ENCODE measurements at places on chromosomes 6 and 20.
A peak's percentile ranks its signal among the peaks of the same experiment; 100 is the strongest.

DNA sequence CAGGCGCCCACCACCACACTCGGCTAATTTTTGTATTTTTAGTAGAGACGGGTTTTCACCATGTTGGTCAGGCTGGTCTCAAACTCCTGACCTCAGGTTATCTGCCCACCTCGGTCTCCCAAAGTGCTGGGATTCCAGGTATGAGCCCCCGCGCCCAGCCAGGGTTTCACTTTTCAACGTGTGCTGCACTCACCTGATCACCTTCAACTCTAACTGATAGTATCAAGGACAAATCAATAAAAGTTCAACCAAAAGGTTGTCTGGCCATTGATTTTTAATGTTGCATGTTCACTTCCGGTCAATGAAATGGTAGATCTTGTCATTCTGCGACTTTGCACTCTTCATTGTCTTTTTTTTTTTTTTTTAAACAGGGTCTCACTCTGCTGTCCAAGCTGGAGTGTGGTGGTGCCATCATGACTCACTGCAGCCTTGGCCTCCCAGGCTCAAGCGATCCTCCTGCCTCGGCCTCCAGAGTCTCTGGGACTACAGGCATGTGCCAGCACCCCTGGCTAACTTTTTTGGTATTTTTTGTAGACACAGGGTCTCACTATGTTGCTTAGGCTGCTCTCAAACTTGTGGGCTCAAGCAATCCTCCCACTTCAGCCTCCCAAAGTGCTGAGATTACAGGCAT is 37.3 kb downstream of the ZNF217 start:
- no peak for DNase-seq

- DNase-seq: no peak
These were observed 24.5 kb downstream of the CHMP4B start for GRCh38 chr20:33835615-33836172.

GRCh38 chr20:19317237-19318069 is 105.0 kb downstream of the SLC24A3 start:
- DNase-seq: peak; percentile 33

- DNase-seq: no peak
These were observed 386.0 kb downstream of the SMOC2 start for GRCh38 chr6:168826726-168827585.

- no peak for DNase-seq
These were observed 40.6 kb upstream of the PTPRK start for GRCh38 chr6:128560966-128561365.

GRCh38 chr6:138331444-138331843 is 46.3 kb upstream of the SMIM28 start:
- no peak for DNase-seq

DNA sequence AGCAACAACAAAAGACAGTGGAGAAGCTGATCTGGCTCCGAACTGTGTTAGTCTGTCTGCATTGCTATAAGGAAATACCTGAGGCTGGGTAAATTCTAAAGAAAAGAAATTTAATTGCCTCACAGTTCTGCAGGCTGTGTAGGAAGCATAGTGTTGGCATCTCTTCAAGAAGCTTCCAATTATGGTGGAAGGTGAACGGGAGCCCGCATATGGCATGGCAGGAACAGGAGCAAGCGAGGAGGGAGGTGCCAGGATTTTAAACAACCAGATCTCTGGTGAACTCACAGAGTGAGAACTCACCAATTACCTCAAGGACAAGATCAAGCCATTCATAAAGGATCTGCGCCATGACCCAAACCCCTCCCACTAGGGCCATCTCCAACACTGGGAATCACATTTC is 293.5 kb downstream of the SMOC2 start:
- no peak for DNase-seq

GRCh38 chr6:36755435-36756348 is 58.1 kb downstream of the RAB44 start:
- DNase-seq: peak; percentile 89

GRCh38 chr20:49320460-49320859 is 42.6 kb upstream of the ZNFX1 start:
- DNase-seq: peak; percentile 58

GRCh38 chr20:42792052-42792451 is 397.7 kb downstream of the PTPRT start:
- DNase-seq: no peak

DNA sequence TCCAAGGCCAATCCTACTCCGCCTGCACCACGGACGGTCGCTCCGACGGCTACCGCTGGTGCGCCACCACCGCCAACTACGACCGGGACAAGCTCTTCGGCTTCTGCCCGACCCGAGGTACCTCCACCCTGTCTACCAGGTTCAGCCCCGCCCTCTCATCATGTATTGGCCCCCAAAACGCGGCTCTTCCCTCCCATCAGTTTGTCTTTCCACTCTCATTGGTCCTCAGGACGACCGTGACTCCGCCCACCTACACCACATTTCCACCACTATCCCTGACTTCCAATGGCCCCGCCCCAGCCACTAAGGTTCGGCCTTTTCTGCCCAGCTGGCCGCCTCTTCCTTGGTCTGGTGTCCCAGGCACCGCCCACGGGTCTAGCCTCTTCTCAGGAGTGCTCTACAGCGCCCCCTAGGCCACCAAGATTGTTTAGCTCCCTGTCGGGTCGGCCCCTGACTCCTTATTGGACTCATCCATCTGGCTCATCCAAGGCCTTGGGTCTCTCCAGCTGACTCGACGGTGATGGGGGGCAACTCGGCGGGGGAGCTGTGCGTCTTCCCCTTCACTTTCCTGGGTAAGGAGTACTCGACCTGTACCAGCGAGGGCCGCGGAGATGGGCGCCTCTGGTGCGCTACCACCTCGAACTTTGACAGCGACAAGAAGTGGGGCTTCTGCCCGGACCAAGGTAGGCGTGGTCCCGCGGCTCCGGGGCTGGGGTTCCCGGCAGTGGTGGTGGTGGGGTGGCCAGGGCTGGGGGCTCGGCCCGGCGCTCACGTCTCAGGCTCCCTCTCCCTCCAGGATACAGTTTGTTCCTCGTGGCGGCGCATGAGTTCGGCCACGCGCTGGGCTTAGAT is 3.1 kb downstream of the MMP9 start:
- DNase-seq: peak; percentile 72

DNA sequence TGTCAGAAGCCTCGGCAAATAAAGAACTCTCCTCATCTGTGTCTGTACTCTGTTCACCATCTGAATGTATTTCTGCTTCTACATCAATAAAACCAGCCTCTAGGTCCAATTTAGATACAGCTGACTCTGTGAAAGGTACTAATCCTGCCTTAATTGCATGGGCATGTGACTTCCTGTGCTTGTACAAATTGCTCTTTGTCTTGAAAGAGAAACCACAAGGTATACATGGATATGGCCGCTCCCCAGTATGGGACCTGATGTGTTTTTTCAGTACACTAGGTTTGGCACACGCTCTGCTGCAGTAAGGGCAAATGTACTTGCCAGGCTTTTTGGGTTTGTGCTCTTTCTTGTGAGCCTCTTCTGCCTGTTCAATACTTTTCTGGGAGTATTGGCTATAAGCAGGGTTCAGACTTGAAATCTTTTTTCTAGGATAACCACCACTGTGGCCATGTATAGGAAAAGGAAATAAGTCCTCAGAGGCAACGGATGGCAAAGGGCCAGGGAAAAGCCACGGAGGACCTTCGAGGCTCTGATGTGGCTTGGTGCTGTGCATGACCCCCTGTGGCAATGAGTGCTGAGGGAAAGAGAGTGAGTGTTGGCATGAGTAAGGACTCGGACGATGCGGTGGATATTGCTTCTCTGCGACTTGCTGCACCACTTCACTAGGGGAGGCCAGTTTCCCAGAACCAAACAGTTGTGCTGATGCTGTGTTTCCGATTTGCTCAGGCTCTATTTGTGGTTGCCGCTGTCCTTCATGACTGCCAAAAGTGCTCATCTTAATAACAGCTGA is 170.9 kb downstream of the HIVEP2 start:
- DNase-seq: no peak

DNA sequence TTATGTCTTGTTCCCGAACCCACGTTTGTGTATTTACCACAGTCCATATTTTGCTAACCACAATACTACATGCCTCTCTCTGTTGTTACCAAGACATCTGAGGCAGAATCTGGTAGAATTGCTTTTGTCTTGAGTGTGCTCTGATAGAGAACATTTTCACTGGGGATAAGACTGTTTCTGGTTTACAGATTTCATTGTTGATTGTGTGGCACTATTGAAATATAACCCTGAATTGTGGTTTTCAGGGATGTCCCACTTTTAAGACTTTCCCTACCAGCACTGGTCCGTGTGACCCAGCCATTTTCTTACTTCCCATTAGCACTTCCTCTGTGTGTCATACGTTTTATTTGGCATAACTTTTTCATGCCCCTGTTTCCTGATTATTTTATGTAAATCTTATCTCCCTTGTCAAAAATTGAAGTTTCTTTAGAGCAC is 12.2 kb downstream of the NCOA7 start:
- DNase-seq: no peak

- DNase-seq: peak; percentile 48
These were observed 1.2 kb downstream of the IFNGR1 start for GRCh38 chr6:137217801-137218472.

DNA sequence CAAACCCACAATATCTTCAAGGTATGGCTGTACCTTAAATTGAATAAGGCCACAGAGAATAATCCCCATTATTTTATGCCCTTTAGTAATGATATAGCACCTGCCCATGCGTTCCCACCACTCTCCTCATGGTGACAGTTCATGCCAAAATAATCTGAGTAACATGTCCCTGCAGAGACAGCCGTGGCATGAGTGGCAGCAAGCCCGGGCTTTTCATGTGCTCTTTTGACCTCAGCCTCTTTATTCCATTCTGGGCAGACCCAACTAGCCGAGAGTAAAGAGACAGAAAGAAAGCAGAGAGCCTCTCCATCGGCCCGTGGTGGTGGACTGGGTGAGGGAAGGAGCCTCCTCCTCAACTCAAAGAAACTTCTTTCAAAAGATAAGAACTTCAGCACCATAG is 19.9 kb upstream of the POPDC3 start:
- DNase-seq: peak; percentile 33

DNA sequence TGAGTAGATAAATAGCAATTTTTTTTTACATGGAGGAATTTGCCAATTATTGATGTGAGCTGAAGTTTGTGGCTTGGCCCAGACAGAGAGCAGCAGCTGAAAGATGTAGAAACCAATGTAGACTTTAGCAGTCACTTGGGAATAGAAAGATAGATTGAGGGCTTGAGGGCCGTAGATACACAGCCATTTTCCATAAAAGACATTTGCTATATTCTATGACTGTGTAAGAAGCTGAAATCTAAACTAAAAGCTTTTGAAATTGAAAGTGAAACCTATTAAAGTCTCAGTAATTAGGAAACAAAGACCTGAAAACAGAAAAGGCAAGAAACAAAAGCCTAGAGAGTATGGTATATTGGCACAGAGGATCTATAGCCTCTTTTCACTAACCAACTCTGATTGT is 332.7 kb downstream of the CENPW start:
- DNase-seq: no peak

GRCh38 chr6:169095153-169095552 is 158.5 kb downstream of the THBS2 start:
- no peak for DNase-seq

DNA sequence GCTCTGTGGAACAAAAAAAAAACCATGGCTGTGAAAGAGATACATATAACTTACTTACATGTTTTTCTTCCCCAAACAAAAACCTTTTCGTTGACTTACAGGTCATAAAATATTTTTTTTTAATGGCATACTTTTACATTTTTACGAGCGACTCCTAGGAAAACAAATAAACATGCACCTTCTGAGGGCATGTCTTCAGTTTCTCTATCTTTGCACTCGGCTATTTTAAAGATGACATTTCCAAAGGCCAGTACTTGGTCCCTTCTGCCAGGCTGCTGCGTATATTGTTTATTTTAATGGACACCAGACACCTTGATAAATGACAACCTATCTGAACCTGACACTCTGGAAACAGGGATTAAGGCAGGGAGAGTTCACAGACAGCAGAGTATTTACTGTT is 49.4 kb downstream of the PIGU start:
- DNase-seq: no peak

GRCh38 chr6:22709803-22710202 is 140.4 kb downstream of the HDGFL1 start:
- DNase-seq: no peak

- no peak for DNase-seq
These were observed 13.2 kb upstream of the NEDD9 start for GRCh38 chr6:11245381-11246256.

DNA sequence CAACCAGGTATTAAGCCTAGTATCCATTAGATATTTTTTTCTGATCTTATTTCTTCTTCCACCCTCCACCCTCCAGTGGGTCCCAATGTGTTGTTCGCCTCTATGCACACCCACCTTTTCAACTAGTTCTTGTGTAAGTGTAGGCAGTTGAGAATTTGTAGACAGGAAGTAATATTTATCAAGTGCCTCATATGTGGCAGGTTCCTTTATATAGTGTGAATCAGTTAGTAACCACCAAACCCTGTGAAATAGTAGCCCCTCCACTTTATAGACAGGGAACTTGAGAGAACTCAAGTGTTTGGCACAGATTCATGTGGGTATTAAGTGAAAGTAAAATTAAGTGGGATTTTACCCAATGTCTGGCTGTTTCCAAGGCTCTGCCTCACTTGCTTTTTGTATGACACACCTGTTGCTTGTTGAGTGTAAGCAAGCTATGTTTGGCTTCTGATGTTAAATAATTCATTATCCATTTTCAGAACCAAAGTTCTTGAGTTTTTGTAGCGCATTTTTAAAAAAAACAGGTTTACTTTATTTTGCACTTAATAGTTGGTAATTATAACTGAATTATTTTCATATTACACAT is 24.8 kb downstream of the AFDN start:
- DNase-seq: peak; percentile 42

DNA sequence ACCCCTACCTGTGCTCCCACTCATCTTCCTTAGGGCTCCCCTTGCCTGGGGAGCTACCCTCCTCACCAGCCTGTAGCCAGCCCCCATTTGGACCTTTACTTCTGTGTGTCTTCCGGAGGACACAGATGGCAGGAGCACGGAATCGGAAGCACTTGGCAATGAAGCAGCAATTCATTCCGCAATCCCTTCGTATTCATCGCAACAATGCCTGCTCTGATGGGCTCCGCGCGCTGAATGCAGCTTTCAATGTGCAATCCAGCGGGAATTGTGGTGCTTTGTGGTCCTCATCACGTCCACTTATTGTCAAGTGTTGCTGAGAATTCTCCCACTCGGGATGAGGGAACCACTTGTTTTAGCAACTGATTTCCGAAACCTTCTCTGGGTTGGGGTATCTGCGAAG is 336.0 kb downstream of the DHX35 start:
- no peak for DNase-seq

DNA sequence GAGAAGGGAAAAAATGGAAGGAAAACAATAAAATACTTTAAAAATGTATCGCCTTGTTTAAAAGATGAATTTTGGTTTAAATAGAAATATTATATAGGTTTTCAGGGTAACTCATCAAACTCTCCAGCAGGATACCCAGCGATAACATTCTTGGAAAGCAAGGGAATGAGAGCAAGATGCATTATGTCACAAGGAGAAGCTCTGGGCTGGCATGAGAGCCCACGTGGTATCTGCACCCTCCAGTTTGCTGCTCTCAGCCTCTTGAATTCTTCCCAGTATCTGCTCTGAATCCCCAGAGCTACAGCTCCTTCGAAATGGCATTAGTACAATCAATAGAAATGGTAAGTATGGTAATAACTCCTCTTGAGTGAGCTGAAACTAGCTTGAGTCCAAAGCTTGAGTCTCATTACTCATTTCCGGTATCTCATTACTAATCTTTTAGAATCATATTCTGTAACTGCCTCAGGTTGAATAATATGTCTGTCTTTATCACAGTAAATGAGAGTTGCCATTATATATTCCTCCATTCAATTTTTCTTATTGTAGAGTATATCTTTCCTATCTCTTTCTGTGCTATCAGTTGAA is 4.9 kb upstream of the TMEM242 start:
- DNase-seq: peak; percentile 66

All from epithelial cell of esophagus (primary cell).